ENCODE measurements at places on chromosomes 1 and 21.

- no peak for DNase-seq
Measured at GRCh38 chr21:44397431-44398031, 44.1 kb downstream of the TRPM2 start.

DNA sequence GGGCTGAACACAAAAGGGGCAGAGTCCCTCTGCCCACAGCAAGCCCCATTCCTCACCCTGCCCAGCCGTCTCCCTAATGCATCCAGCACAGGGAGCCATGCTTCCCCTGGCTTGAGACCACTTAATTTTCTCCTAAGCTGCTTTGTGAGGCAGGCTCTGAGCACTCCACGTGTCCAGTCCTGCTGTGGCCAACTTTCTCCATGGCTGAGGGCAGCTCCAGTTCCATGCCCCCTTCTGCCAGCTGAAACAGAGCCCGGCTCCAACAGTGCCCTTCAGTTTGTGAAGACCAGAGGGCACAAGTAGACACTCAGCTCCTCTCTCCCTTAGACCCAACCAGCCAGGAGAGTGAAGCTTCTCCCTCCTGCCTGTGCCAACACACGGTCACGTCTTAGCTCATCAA, 33.8 kb downstream of the PLEKHA6 start:
- DNase-seq, result no peak

GRCh38 chr21:32645261-32646182, 33.3 kb upstream of the CFAP298 start:
- DNase-seq, result no peak

DNA sequence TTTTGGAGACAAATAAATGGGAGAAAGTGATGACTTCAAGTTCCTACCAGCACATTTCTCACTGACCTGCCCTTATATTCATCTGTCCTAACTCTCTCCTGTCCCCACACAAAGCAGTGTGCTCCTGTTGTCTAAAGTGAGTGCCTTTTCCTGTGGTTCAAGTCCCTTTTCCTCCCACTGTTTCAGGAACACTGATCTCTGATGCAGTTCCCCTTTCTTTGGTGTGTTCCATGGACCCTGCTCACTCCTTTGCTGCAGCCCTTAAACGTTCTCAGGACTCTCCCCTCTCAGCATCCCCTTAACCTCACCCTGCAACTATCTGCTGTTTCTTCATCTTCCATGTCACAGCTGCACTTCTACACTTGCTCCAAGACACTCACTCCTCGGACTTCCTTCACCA, 195.8 kb upstream of the ETV3 start:
- DNase-seq, result no peak

DNA sequence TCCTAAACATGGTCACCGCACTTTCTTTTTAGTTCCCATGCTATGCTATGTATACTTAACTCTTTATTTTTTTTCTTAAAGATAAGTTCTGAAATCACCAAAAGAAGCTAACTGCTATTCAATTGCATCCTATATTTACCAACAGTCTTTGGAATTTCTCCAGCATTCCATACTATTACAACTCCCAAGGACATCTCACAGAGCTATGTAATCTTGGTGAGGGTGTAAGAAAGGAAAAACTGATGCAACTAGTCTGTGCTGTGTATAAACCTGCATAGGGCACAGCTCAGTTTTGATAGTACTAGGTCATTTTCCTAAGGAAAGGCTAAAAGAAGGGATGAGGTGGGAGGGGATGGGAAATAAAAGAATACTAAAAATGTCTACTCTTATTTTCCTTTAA, 78.0 kb downstream of the PTPN14 start:
- DNase-seq, result no peak

- DNase-seq, result no peak
Measured at GRCh38 chr1:34073028-34073695, 91.9 kb downstream of the CSMD2 start.

- DNase-seq, result no peak
Measured at GRCh38 chr1:97553971-97554370, 366.9 kb downstream of the DPYD start.
